NCI-H1092 (cell line): ENCODE measurements at places on chromosomes 13 and 19.

- no peak for DNase-seq
These were observed 30.0 kb downstream of the CEACAM1 start for GRCh38 chr19:42498169-42498757.

DNA sequence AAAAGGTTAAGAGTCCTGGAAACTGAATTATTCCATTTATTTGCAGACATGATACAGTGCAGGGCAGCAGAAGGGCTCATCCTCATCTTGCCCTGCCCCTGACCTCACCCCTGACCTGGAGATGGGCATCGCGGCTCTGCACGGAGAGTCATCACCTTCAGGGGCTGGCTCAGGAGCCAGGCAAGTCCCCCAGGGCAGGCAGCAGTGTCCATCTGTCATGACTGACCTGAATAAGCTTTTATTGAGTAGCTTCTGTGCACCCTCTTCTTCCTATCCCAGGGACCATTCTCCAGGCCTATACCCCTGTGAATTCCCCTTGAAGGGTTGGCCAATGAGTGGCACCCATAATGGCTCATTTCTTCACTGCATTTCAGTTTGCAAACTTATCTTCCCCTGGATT lies 484.2 kb downstream of the ZNF536 start:
- DNase-seq: no peak

DNA sequence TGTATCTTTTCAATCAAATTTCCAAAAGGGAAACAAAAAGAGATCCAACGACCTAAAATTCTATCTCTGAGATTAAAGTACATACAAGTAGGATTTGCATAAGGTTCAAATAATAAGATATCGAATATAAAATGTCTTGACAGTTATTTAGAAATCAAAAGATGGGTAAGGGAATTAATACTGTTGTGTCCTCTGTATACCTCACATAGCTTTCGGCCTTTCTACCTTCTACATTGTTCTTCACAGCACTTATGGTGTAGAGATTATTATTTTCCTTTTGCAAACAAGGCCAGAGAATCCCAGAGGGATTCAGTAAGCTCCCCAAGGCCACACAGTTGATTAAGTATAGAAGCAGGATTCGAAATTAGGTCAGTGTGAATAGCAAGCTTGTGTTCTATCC lies 403.6 kb downstream of the SPRY2 start:
- DNase-seq: no peak

DNA sequence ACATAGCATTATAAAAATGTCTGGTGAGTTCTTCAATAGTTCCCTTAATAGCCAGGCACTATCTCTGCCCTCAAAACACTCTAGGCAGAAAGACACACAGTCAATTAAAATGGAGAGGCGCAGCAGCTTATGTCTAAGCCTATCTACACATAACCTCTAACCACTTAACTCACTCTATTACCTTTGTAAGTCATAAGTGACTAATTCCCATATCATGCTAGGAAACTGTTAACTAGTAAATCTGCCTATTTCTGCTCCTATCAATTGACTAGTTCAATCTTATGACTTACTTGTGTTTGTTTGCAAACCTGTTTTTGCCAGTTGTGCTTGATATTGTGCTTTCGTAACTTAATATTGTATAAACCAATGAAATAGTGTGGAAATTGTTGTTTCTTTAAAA lies 3.2 kb downstream of the CCDC122 start:
- DNase-seq: no peak

GRCh38 chr13:42364613-42365000 lies 92.7 kb downstream of the AKAP11 start:
- DNase-seq: no peak

DNA sequence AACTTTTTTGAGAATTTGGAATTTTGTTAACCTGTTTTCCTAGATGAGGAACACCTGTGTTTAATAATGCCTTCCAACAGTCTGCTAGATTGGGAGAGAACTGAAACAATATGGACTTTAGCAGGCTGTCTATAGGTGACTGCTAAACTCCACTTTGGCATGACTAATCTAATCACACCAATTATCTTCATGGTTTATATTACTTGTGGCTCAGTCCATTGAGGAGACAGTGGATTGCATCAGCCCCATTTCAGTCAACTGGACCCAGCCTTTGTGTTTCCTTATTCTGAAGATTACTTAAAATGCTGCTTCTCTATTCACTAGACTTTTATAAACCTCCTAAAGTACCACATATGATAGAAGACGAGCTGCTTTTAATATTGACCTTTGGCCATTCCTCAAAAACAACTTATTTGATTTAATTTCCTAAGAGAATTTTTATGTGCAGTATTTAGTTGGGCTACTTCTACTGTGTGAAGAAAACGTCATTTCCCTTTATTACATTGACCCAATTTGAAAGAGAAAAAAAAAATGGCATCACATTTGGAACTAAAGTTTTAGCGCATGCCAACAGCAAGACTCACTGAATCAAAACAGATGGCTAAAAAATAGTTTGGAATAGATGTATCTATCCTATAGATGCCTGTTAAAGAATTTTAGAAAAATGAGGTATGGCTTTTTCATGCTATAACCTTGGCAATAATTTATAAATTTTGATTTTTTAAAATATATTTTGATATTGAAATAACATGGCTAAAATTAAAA lies 295.8 kb downstream of the NDFIP2 start:
- DNase-seq: no peak

DNA sequence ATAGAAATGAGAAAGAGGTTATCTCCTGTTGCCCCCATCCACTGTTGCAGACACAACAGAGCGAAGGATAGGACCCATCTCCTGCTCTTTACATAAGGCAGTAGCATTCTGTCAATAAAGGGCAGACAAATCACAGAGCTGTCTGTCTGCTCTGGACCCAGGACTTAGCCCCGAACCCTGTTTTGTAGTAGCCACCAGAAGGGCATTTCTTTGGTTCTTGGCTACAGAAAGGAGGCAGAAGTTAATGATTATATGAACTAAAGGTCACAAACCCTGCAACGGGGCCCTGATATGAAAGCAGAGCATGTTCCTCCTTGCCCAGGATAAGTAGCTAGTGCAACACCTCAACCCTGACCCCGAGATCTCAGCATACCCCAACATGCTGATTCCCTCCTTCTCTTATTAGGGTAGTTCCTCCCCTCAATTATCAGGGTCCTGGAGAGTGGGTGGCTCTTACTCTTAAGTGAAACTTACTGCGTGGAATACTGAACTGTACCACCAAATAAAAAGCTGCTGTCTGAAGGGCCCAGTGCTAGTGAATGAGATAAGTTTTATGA lies 680.4 kb upstream of the SPRY2 start:
- DNase-seq: no peak

GRCh38 chr19:30593975-30594745 lies 222.0 kb downstream of the ZNF536 start:
- DNase-seq: no peak

- DNase-seq: no peak
These were observed 9.0 kb upstream of the CEACAM5 start for GRCh38 chr19:41699231-41699967.

DNA sequence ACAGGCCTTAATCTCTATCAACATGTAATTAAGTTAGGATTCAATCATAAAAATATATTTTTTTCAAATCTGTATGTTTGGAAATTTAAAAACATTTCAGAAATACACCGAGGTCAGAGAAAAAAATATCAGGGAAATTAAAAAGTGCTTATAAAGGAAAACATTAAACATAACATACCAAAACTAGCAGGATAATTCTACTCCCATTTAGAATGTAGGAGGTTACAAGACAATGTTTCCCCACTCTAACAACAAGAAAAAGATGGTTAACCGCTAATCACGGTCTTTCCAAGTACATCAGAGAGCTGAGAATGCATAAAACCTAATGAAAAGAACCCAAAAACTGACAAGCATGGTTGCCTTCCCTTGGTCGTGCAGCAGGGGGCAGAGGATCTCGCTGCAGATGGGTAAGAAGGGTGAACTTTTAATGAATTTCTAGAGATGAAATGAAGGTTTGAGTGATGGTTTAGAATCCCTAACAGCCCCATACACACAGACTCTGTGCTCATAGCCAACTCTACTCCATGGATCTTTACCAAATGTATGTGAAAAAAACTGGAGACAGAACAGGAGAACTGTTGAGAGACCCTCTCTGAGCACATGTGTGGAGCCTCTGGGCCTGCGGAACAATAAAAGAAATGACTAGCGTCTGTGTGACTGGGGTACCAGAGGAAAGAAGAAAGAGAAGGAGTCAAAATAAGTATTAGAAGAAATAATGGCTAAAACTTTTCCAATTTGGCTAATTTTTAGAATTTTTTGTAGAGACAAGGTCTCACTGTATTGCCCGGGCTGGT lies 51.3 kb upstream of the LSM14A start:
- DNase-seq: no peak

- no peak for DNase-seq
These were observed 159.0 kb upstream of the IRS2 start for GRCh38 chr13:109945206-109945960.

DNA sequence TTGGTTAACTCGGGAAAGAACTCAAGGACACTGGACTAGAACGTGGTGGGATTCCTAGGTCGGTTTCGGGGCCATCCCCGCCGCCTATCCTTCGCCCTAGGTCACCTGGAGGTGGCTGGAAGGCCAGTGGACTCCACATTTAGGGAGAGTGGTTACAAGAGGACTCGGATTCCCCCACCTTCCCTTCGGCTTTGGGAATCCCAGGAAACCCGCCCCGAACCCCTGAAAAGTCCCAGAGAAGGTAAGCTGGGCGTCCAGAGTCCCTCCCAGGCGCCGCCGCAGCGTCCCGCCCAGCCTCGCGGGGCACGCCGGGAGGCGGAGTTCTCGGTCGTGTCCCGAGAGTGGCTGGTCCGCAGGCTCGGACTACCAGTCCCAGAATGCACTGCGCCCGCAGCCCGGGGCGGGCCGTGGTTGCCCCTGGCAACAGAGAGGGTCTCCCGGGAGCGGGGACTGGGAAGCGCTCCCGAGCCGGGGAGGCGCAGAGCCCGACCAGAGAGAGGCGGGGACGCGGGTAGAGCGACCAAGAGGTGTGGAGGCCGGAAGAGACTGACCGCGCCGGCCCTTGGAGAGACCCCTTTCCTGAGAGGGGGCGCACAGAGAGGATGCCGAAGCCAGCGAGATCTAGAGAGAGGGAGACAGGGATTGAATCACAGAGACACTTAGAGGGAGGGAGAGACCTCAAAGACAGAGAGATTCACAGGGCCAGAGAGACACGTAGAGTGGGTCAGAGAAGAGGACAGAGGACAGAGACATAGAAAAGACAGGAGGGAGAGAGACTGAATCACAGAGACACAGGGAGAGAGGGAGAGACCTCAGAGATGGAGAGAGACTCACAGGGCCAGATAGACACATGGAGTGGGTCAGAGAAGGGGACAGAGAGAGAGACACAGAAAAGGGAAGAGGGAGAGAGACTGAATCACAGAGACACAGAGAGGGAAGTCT lies 2.6 kb upstream of the PRKCG start:
- DNase-seq: peak; percentile 91

DNA sequence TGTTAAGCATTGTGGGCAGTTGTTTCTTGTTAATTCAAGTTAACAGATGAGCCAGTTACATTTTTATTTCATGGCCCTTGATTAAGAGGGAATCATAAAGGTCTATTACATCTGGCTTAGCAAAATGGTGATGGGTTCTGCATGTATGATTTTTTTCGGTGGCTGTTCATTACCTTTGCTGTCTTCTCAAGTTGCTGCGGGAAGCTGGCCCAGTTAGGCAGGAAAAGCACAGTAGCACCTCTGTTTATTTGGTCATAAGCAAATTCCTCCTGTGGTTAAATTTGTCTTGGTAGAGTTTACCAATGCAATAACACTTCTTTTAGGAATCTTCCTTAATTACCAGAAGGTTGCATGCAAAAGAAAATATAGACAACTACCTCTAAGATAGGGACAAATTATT lies 104.5 kb downstream of the FRY start:
- no peak for DNase-seq
